ENCODE measurements at places on chromosomes 2 and 18. TPM values are rescaled to one million over a fixed set of nuclear protein-coding genes. Genes with fewer than 3 reads are reported as not detected.

The SNORC gene
- 1.8 TPM for total RNA-seq

The C2orf66 gene
- not detected for total RNA-seq

The RASGRP3 gene
- 4.3 TPM for total RNA-seq

The CHPF gene
- 27.1 TPM for total RNA-seq

The TMEM169 gene
- 0.04 TPM for total RNA-seq

The DSC1 gene
- 0.52 TPM for total RNA-seq

The STRADB gene
- total RNA-seq: 12.9 TPM

The SNRNP200 gene
- total RNA-seq: 66.6 TPM

The UGT1A8 gene
- total RNA-seq: 0.16 TPM

The ONECUT2 gene
- under 0.01 TPM for total RNA-seq

The FLACC1 gene
- 0.56 TPM for total RNA-seq

- ATAC-seq: no peak
These were observed 12.1 kb upstream of the KDSR start for GRCh38 chr18:63378919-63379638.

GRCh38 chr2:199302851-199303250 lies 154.9 kb downstream of the SATB2 start:
- no peak for ATAC-seq

- no peak for ATAC-seq
These were observed 231.8 kb upstream of the MYT1L start for GRCh38 chr2:2562867-2563266.

- no peak for ATAC-seq
These were observed 648.0 kb downstream of the SLC4A3 start for GRCh38 chr2:220275454-220275853.

GRCh38 chr2:80568011-80568410 lies 263.5 kb upstream of the LRRTM1 start:
- ATAC-seq: no peak

DNA sequence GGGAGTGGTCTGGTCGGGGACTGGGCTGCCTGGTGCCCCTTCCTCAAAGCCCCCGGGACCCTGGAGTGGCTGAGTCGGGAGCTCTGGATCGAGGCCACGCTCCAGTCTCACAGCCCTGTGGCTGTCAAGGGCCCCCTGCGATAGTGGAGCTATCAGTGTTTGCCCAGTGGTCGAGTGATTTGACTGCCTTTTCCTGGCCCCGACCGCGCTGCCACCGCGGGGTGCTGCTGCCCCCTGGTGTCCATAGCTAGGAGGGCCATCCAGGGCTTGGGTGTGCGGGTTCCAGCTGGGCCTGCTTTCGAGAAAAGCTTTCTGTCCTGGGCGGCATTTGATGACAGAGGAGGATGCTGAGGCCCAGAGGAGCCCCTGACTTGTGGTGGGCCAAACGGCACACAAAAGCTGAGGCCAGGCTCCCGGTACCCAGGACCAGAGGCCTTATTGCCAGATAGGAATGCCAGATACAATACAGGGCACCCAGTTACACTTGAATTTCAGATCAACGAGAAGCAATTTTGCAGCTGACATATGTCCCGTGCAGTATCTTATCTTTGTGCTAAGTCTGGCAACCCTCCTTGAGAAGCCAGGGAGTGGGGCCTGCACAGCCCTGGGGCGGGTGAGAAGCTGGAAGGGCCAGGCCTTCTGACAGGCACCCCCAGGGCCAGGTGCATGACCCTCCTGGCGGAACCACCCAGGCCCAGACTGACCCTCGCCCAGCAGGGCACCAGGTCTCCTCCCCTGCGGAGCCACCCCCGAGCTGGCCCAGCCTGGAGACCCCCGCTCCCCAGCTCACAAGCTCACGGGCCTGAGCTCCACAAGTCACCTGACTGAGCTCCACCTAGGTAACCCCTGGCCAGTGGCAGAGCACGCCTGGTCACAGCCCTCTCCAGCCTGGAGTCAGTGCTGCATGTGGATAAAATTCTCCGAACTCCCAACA lies 13.0 kb downstream of the ODC1 start:
- peak; percentile 70 for ATAC-seq

- no peak for ATAC-seq
These were observed 1034.9 kb upstream of the FANCL start for GRCh38 chr2:59276033-59276432.

DNA sequence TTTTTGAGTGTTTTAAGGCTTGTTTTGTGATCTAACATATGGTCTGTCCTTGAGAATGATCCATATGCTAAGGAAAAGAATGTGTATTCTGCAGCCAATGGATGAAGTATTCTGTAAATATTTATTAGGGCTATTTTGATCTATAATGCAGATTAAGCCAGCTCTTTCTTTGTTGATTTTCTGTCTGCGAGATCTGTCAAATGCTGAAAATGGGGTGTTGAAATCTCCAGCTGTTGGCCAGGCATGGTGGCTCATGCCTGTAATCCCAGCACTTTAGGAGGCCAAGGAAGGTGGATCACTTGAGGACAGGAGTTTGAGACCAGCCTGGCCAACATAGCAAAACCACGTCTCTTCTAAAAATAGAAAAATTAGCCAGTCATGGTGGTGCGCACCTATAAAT lies 132.7 kb downstream of the DIS3L2 start:
- no peak for ATAC-seq

DNA sequence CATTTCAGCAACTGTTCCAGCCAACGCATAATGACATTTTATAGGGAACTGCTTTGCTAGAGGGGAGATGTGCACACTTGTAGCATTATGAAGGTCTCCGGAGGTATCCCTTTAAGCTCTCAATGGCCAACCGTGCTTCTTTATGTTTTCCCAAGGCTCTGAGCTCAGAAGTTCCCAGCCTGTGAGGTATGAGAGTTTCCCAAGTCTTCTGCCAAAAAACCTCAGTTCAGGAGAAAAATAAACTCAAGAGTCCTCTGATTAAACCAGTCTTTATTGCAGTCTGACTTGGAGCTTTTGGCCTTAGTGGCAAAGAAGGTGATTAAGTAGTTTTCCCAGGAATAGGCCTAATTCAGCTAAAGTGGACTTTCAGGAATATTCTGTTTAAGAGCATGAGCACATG lies 35.4 kb upstream of the ZNF532 start:
- ATAC-seq: no peak

- peak; percentile 96 for ATAC-seq
These were observed 57.1 kb upstream of the ITGB6 start for GRCh38 chr2:160257041-160257742.

GRCh38 chr2:20104900-20105545 lies 53.6 kb upstream of the LAPTM4A start:
- no peak for ATAC-seq

DNA sequence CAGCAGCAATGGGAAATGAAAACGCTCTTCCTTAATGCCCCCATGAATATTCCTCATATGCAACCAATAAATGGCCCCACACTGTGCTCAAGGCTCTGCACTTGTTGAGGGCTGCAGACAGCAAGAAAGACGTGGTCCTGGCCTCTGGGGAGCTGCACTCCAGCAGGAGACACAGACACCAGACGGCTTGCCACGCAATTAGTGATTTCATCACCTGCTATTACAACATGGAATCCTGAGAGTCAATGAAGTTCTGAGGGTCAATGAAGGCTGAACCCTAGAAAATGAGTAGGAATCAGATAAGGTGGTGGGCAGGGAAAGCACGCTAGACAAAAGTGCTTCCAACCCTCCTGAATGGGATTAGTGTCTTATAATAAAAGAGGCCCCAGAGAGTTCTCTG lies 18.9 kb downstream of the CREG2 start:
- no peak for ATAC-seq

- ATAC-seq: no peak
These were observed 3.1 kb downstream of the SLC14A1 start for GRCh38 chr18:45727068-45727467.

DNA sequence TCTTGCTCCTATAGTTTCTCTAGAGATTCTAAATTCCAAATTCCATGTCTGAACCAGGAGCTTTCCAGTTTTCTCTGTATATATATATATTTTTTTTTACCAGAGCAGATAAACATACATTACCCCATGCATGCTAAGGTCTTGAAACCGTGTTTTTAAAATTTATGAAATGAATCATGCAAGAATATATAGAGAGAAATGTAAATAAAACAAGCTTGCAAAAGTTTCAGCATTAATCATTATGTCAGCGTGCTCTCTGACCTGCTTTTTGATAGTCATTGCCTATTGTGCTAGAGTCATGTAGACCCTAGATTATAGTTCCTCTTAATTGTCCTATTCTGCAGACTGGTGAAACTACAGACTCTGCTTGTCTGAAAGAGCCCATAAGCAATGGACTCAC lies 22.6 kb upstream of the TRIM43 start:
- ATAC-seq: no peak

DNA sequence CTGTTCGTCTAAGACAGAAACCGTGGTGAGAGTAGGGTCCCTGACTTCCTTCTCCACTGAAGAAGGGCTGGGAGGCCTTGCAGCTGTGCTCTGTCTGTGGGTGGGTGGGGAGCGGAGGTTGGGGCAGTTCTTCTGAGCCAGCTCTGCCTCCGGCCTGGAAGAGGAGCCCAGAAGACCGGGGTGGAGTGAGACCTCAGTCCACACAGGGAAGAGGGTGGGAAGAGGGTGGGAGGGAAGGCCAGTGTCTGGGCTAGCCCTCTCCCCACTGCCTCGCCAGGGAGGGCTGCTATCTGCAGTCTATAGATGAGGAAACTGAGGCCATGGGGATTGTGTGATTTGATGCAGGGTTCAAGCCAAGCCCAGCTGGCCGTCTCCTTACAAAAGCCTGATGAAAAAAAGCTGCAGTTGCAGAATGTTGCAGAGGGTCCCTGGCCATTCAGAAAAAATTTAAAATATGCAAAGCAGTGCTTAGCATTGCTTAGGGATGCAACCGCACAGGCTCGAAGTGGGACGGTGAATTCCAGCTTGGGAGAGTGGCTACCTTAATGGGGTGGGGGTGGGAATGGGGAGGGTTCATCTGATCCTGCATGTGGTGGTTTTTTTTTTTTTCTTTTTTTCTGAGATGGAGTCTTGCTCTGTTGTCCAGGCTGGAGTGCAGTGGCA lies 181.6 kb upstream of the HS6ST1 start:
- no peak for ATAC-seq

DNA sequence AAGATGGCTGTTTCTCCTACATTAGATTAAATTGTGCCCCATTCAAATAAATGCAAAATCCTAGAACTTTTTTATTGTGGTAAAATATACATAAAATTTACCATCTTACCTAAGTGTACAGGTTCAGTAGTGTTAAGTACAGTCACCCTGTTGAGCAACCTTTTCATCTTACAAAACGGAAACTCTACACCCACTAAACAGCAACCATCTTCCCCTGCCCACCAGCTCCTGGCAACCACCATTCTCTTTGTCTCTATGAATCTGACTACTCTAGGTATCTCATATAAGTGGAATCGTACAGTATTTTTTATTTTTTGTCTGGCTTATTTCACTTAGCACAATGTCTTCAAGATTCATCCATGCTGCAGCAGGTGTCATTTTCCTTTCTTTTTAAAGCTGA lies 53.0 kb downstream of the ASXL2 start:
- ATAC-seq: no peak

DNA sequence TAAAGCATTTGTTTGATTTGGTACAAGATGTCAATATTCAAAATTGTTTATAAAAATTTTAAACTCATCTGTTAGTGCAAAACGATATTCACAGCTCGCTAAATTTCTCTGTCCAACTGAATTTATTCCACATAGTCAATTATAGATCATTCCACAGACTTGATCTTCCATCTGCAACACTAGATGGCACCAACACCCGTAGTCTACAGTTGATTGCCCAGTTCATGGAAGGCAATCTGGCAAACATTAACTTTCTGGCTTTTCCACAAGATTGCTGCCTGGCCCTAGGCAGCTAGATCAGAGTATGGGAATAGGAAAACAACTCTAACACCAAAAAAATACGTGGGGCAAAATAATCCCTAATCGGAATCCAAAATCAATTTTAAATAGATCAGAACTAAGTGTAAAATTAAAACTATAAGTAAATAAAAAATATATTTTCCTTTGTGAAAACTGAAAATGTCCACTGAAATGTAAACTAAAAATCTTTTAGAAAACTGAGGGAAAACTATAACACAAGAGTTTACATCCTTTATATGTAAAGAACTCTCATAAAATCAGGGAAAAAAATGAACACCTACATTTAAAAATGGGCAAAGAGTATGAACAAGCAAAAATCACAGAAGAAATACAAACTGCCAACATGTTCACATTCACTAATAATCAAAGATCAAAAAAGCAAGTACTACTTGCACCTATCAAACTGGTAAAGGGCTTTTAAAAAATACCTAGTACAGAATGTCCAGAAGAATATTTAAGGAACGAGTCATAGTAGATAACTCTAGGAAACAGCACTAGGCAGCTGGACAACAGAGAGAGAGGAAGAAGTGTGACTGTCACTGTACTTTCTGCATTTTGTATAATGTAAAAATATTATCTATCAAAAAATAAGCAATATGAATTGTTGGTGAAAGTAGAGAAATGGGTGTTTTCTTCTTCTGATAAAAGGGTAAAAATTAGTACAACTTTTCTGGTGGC lies 35.0 kb downstream of the RTN4 start:
- ATAC-seq: peak; percentile 60

DNA sequence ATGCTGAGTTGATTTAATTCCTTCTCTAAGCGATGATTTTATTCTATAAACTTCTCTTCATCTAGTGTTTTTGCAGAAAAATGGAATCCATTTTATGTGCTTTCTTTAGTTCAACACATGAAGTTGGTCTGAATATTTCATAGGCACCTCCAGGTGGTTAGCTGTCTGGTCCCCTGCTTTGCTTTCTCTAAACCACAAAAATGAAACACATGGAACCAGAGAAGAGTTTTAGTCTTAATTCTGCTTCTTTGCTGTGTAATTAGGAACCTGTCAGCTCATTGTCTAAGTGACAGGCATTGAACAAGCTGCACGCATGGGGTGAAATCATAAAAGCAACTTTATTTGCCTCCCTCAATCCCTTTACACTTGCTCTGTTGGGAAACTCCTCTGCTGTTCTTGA lies 150.4 kb downstream of the PIK3C3 start:
- ATAC-seq: no peak

- no peak for ATAC-seq
These were observed 11.7 kb upstream of the SEMA4C start for GRCh38 chr2:96881349-96882195.

GRCh38 chr2:38665854-38666555 lies at the start of gene GALM:
GALM (plus strand) TSS chr2:38666114; CDS start chr2:38666162, 48 bp downstream.
- ATAC-seq: peak; percentile 69

DNA sequence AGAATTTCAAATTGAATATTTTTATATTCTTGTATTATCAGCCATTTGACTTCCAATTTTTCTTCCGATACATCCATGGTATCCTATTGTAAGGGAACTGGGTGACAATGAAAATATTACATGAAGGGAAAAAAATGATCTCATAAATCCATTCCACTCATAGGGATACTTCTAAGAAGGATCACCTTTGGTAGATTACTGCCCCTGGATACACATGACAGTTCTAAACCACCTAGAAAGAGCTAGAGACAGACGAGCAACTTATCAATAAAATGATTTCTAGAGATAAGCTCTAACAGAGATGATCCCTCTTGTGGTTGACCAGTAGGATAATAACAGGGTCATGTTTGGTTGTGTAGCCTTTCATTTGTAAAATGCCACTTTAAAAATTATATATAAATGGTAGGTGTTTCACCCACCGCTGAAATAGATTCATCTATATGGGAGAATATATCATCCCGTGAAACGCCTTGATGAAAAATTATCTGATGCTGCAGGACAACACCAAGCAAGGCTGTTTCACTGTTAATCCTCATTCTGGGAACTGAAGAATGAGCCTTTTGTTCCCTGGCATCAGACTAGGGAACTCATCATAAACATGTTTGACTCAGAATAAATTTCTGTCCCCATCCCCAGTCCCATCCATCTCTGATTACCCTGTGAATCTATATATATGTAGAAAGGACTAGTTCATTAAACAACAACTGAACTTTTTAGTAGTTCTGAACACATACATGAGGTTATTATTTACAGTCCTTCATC lies 180.0 kb downstream of the TCF4 start:
- no peak for ATAC-seq

GRCh38 chr18:58038063-58038462 lies 6.0 kb upstream of the NEDD4L start:
- no peak for ATAC-seq
